ENCODE measurements at places on chromosomes 4 and X.

- no peak for DNase-seq
Observed at GRCh38 chr4:38166768-38167167, 206.6 kb downstream of the PTTG2 start.

DNA sequence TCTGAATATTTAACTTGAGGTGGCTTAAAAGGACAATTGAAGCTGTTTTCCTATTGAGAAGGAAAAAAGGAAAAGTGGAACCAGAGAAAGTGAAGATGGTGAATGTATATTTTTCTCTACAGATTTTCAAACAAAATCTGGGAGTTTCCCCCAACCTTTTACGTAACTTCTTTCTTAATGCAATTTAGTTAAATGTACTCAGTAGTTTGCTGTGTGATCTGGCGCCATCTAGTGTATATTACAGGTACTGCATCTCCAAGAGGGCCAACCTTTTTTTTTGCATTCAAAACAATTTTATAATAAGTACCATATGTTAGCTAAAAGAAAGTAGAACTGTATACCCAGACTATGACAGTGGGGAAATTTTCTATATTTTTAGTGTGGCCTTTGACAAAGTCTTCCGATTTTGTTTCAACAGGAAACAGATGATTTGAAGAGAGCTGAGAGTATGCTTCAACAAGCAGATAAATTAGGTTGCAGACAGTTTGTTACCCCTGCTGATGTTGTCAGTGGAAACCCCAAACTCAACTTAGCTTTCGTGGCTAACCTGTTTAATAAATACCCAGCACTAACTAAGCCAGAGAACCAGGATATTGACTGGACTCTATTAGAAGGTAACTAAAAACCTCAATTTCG is 82.0 kb downstream of the PLS3 start:
- peak; percentile 37 for DNase-seq

GRCh38 chrX:18146954-18147353 is 73.7 kb downstream of the BEND2 start:
- peak; percentile 50 for DNase-seq

DNA sequence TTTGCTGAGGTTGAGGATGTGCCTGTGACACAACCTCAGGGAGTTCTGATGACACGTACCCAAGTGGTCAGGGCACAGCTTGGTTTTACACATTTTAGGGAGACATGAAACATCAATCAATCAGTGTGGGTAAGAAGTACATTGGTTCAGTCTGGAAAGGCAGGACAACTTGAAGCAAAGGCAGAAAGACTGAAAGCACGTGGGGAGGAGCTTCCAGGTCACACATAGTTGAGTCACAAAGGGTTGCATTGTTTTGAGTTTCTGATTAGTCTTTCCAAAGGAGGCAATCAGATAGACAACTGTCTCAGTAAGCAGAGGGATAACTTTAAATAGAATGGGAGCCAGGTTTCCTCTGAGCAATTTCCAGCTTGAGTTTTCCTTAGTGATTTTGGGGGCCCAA is 1910.0 kb upstream of the AGA start:
- peak; percentile 2 for DNase-seq

- no peak for DNase-seq
Observed at GRCh38 chr4:165137205-165137604, 24.5 kb upstream of the TMEM192 start.

DNA sequence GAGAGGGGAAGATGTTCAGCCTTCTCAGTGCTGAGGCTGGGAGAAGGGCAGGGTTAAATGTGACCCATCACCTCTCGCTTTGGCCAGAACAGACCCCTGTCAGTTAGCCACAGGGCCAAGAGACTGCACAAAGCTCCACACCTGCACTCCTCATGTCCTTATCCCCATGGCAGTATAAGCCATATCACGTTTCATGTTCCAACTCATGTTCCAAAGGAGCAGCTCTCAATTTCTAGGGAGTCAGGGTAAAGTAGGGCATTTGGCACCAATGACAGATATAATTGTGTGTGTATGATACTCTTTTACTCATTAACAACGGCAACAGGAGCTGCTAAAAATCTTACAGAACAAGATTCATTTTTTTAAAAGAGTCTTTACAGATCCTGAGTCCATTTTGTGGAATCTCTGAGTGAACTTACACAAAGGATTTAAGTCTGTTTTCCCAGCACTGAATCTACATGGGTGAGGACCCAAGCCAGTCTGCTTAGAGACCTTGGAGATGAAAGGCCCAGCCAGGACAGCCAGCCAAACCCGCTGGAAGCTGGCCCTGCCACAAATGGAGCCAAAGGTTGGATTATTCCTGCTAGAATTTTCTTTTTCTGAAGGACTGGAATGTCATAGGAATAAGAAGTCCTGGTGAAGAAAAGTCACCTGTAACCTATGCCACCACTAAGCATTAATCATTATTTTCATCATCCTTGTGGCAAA is 129.1 kb upstream of the SMAD1 start:
- DNase-seq = no peak

DNA sequence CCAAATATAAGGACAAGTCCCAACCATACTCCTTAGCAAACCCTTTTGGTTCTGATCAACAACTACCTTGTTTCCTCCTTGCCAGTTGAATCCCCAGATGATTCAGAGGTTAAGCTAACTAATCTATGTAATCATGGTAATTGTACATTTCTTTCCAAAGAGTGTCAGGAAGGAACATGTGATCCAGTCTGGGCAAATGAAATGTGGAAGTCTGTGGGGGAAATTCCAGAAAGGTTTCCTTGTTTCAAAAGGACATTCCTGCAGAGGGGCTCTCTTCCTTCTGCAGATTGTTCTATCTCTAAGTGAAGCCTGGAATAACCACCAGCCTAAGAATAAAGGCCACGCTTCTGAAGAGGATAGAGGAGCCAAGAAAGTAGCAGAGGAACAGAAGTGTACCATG is 7.0 kb downstream of the PRSS12 start:
- no peak for DNase-seq

DNA sequence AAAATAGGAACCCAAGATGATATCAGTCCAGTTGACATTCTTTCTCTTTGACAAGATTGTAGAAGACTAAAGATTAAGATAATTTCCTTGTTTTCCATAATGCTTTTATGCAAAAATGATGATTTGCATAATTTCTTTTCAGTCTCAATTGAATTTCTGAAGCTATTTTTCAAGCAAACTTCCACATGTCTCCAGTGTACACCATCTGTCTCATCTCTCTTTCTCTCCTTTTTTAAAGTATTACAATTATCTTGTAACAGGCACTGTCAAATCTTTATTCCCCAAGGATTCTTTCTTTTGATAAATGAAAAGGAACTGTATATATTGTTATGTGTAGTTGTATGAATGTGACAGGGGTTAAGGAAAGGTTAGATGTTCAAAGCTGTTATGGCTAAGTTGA is 7.9 kb upstream of the SH3RF1 start:
- DNase-seq = no peak

DNA sequence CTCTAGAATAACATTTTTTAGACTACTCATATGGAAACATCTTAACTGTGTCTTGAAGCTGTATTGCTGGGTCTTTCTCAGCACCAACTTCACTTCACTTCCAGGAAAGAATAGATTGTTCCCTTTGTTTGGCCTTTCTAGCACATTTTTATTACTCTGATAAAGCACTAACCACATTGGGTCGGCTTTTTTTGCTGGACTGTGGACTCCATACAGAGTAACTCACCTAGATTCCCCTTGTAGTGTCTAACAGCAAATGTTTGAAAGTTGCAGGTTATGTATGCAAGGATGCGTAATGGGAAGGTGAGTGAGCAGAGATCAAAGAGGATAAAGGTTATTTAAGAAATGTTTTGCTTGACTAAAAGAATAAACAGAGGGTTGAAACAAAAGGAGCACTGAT is 101.2 kb downstream of the MMRN1 start:
- DNase-seq = no peak

DNA sequence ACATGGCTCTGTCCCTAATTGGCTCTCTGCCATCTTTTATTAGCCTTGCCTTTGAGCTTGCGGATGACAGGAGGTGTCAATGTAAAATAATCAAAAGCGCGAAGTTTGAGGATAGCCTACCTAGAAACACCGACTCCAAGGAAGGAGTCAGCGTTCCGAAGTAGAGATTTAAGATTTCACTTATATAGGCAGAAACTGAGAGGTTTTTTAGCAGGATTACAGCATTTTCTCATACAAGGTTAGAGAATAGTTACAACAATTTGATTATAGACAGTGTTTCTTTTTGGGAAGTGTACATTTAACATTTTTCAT is 499 bp upstream of the NFXL1 start:
- no peak for DNase-seq

DNA sequence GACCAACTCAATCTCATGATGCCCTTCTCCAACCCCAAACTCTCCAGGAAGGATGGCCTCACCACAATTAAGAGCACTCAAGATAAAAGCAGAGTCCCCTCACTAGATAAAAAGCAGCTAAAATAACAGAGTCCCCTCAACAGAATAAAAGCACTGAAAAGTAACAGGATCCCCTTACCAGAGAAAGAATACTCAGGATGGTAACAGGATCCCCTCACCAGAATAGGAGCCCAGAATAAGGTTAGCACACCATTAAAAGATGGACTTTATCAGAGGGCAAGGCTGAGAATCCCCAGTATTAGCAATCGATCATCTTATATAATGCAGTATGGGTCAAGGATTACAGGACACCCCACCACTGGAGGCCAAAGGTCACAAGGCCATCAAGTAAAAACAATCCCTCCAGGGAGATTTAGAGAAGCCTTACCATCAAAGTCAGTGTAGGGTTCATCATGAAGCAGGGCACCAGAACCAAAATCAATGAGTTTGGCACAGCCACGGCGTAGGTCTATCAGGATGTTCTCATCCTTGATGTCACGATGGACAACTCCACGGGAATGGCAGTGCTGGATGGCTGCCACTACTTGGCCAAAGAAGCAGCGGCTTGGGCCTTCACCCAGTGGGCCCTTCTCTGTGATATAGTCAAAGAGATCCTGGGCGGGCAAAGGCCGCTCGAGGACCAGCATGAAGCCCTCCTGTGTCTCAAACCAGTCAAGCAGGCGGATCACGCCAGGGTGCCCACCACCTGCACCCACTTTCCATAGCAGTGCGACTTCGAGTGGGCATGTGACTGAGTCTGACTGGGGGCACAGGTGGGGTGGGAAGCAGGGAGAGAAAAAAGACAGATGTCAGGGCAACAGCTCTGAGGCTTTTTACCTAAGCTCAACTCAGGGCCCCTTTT is 3.4 kb upstream of the SLC35A2 start:
- DNase-seq = no peak

DNA sequence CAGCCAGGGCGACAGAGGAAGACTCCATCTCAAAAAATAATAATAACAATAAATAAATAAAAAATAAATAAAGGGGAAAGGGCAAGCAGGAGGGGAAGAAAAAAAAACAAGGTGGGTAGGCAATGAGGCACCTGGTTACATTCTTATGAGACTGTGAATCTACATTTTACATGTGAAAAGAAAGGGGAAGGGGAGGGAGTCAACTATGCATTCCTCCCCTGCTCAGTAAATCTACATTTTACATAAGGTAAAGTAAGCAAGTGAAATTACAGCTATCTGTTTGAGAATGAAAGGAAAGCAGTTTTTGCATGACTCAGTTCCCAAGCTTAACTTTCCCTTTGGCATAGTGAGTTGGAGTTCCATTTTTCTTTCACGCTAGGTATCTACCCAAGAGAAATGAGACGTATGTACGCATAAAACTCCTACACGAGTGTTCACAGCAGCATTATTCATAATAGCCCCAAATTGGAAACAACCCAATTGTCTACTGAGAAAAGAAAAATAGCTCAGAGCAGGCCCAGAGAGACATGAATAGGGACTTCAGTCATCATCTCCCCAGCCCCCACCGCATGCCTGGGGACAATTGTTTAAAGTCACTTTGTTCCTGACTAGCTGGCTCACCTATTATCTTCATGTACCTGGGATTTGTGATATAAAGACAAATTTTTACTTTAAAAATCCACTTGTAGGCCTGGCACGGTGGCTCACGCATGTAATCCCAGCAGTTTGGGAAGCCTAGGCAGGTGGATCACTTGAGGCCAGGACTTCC is 52.4 kb downstream of the DDX3X start:
- no peak for DNase-seq

Measured in ELF-1 (cell line).